ENCODE measurements at places on chromosomes 11 and 22.

DNA sequence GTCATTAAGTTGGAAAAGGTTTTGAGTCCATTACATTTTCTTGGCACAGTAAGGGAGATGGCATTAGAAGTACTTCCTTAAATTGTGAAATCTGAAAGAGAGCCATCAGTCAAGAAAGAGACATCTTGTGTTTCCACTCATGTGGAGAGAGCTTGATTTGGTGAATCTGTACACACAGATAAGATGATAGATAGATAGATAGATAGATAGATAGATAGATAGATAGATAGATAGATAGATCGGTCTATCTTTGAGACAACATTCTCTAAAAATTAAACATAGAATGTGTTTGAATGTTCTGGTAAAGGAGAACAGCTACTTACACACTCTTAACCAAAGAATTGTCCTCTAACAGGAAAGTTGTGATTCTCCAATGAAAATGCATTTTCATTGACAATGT, 76.2 kb downstream of the TTC17 start:
- DNase-seq, result no peak

DNA sequence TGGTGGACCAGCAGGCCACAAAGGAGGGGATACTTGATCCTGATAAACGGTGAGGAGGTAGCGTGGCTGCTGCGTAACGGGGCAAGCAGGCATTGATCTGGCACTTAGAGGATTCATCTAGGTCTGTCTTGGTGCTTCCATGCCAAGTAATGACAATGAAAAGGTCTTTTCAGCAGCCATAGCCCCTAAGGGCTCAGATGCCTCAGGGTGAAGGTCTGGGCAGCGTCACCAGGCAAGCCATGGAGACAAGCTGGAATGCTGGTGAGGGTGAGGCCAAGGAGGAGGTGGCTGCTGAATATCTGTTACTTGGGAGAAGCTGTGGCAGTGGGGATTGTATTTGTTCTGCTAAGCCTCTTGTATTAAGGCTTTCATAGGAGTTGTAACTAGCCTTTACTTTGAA, 4.8 kb upstream of the CHKB start:
- no peak for DNase-seq

DNA sequence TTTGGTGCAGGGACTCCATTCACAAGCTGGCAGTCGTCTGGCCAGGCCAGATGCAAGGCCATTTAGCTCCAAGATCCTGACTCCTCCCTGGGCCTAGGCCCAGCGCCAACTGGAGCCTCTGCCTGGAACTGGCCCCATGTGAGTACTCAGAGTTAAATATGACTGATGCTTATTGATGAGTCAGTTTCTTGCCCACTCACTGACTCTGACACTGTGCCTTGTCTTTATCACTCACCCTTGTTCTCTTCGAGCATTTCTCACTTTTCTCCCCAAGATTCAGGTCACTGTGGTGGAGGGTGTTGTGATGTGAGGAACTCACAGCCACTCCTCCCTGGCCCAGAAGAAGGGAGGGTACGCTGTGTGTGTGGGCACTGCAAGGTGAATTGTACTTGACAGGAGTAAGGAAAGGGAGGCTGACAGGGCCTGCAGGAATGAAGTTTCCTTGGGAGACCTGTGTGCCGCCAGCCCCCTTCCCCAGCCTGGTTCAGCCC, 23.2 kb upstream of the ST3GAL4 start:
- DNase-seq, result no peak

DNA sequence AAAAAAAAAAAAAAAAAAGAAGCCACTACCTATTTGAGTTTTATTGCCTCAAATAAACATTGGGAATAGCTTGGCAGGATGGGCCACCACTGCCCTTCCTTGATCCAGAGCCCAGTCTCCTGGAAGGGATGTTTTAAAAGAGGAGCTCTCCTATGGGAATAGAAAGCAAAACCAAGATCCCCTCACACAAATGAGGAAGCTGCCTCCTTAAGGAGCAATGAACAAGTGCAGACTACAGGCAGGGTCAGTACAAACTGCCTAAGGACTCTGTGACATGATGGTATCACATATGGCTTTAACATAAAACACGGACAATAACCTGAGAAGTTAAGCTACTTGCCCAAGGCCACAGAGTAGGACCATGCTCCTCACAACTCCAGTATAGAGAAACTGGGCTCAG, 120.8 kb downstream of the NAT10 start:
- no peak for DNase-seq

- no peak for DNase-seq
Measured at GRCh38 chr11:18624161-18624560, 10.0 kb downstream of the SPTY2D1 start.

- no peak for DNase-seq
Measured at GRCh38 chr11:120581313-120581712, 69.8 kb downstream of the GRIK4 start.

DNA sequence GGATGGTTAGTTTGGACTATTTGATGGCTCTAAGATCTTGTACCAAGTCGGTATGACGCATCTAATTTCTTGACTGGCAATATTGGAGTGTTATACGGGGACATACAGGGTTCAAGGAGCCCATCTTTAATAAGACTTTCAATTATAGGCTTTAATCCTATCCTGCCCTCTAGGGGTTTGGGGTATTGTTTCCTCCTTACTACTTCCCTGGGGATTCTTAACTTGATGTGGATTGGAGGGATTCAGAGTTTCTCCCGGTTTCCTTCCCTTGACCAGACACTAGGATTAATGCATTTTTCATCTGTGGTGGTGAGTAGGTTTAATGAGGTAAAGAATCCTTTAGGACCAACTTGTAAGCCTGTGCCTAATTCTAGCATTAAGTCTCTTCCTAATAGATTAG, 18.8 kb downstream of the CYP2D6 start:
- no peak for DNase-seq

DNA sequence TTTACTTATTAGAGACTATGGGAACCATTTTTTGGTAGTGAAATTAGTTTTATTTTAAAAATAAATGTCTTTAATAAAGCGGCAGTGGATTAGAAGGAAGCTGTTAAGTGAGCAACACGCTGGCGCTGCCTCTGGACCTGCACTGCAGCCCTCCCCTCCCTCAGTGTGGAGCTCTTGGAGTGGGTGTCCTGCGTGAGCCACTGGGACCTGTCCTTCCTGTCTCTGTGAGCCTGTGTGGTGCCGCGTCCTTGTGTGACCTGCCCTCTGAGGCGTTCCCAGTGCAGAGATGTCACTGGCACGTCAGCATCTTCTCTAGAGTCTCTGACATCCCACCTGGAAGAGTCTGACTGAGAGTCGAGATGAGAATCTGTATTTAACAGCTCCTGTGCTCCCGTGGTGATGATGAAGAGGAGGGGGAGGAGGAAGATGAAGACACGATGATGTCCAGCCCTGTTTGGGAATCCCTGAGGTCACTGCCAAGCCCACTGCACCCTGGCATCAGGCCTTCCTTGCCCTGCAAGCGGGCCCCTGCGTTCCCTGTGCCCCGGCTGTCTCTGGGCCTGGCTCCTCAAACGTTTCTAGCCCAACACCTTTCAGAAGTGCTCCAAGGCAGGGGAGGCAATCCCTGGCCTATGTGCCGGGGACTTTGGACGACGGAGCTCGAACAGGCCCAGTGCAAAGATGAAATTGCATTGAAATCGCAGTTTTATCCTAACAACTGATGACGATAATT, 271.8 kb downstream of the TBC1D22A start:
- no peak for DNase-seq

- no peak for DNase-seq
Measured at GRCh38 chr11:6238902-6239301, at the start of gene CNGA4. TSS of gene CNGA4 (plus strand) at chr11:6239089. CDS start at chr11:6239207, 118 bp downstream.

DNA sequence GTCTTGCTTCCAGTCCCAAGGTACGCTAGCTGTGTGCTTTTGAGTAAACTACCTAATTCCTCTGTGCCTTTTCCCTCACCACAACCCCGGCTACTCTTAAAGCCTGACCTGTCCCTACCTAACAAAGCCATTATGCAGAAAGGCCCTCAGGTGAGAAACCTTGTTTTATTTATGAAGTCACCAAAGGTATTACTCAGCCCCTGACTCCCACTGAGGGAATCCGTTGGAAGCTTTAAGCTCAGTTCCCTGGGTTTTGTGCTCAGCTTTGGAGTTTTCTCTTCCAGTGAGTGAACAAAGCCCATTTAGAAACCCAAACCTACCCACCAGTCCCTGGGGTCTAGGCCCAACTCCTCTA, 90.9 kb downstream of the APIP start:
- no peak for DNase-seq

DNA sequence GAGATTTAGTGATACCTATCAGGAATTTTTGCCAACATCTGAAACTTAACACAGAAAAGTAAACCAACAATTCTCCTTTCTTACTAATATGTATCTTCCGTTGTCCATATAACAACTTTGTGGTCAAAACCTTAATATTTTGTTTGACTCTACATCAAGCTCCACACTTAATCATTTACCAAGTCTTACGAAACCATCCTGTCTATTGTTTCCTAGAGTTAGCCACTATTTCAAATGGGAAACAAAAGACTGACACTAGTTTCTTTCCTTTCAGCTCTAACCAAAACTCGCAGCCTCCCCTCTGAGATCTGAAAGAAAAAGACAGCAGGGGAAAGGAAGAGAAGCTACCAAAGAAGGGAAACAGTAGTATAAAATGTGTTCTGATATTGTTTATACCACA, 26.5 kb upstream of the PRDM10 start:
- no peak for DNase-seq

GRCh38 chr11:43242401-43242800, 69.4 kb upstream of the API5 start:
- no peak for DNase-seq

- no peak for DNase-seq
Measured at GRCh38 chr11:41786087-41786486, 326.6 kb upstream of the LRRC4C start.

- no peak for DNase-seq
Measured at GRCh38 chr11:124807201-124807600, 7.0 kb upstream of the MSANTD2 start.

Measured in activated CD8-positive, alpha-beta memory T cell treated with anti-CD3 and anti-CD28 coated beads for 1 hour (primary cell).